ENCODE measurements at places on chromosomes 16 and 17.

DNA sequence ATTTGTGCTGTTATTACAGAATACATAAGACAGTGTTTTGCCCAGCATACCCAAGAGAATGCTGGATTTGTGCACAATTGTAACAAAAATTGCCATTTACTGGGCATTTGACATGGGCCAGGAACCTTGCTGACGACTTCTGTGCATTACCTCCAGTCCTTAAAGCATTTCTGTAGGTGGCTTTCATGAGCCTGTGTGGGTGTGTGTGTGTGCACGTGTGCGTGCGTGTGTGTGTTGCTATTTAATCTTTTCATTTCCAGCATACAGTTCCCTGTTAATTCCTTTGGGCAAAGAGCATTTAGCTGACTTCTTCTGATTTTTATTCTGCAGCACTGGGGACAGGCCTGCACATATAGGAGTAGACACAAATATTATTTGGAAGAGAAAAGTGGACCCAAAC lies 134.4 kb downstream of the CYLD start:
- DNase-seq, result no peak

DNA sequence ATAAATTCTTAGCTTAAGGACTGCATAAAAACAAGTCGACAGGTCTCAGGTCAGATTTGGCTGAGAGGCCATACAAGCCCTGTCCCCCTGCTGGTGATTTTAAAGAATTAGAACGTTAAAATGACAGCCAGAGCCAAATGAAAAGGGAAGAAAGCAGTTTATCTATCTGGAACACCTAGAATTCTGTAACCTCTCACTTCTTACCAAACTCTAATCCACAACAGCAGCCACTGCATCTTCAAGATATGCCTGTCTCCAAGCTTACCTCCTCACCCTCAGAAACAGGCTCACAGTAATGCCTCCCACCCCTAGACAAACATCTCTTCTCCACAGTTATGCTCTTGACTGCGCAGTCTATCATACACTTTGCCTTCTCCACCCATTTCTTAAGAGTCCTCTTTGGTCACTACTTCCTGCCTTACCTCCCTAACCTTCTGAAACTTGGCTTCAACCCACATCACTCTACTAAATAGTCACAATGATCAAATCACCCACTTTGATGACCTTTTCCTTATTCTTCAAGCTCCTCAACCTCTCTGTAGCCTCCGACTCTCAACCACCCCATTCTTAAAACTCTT lies 14.2 kb downstream of the ANKFY1 start:
- DNase-seq, result no peak

DNA sequence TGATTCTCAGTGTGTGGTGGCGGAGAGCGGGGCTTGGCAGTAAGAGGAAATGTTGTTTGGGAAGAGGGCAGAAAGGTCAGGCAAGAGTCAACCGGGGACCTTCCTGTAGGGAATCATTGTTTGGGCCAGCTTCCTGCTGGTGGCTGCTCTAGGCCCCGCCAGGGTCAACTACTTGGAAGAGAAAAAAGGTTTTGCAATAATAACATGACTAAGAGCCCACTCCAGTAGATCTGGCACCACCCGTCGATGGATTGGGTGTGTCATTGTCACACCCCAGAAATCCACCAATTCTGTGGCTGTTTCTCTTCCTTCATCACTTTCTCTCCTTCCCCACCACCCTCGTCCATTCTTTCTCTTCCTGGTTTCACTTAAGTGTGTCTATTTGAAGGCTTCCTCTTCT lies 4.2 kb upstream of the KRT24 start:
- no peak for DNase-seq

- DNase-seq, result peak; percentile 57
Observed at GRCh38 chr16:23833960-23834685, 1.7 kb upstream of the PRKCB start.

DNA sequence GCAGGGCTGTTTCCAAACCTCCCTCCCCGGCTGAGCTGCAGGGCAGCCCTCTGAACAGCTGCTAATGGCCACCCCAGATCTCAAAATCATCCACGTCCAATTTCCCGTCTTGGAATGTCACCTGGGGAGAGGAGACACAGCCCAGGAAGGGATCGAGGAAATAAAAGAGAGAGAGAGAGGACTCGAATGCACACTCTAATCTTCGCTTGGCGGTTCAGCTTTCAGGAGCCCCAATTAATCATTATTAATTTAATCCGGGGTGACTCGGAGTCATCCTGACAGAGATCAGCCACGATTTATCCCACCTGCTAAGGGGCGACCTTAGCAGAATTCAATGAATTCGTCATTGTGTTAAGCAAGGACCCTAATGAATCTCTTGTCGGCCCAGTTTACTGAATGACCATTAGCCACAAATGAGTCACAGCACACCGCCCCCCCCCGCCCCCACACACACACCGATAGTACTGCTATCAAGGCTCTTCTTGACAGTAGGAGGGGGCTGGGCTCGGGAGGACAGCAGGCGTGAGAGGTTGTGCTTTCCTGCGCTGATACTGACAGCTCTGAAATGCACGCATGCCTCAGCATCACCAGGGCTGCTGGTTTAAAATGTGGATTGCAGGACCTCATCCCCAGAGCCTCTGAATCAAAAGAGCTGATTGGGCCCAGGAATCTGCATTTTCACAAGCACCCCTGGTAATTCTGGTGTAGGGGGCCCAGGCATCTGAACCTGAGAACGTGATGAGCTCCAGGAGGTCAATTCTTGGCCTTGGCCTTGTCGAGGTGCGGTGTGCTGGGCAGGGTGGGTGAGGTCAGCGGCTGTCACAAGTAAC lies 190.0 kb upstream of the CIBAR2 start:
- DNase-seq, result no peak

DNA sequence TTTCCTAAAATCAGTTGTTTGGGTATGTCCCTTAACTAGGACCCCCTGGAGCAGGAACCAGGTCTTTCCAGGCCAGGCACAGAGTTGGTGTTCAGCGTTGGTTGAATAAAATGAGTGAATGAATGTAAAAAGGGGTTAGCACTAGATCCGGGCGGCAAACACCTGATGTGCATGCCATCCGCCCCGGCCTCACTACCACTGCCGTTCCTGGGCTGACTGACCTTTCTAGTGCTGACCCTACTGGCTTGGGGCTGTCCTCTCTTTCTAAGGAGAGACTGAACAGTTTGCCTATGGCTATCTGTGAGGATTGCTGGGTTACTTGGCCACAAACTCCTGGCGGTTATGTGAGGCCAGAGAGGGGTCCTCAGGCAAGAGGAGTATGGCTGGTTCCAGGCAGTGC lies 10.1 kb upstream of the PHF12 start:
- DNase-seq, result no peak

Measured in activated naive CD4-positive, alpha-beta T cell treated with anti-CD3 and anti-CD28 coated beads for 36 hours (primary cell).